Mucosa of gallbladder (tissue), 1 donor: ENCODE measurements at places on chromosomes 2 and 18.

DNA sequence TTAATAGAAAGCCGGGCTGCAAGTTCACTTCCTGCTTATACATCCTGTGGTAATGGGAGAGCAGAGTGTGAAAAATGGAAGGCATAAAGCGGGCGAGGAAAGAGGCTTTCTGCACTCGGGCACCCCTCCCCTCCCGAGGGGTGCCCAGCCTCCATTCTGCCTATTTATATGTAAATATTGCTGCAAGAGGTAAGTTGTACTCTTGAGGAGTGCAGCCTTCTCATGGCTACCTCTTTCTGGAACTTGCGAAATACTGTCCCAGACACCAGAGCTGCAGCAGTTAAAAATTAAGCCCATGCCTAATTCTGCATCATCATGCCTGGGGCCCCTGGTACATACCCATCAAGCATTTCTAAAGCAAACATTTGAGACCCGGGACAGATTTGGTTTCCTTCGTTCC is 156.0 kb downstream of the GBX2 start:
- no peak for DNase-seq

GRCh38 chr2:37211212-37211611 is 14.9 kb downstream of the CEBPZOS start:
- no peak for DNase-seq

- DNase-seq: no peak
Measured at GRCh38 chr2:54903736-54904554, 146.3 kb downstream of the RTN4 start.

DNA sequence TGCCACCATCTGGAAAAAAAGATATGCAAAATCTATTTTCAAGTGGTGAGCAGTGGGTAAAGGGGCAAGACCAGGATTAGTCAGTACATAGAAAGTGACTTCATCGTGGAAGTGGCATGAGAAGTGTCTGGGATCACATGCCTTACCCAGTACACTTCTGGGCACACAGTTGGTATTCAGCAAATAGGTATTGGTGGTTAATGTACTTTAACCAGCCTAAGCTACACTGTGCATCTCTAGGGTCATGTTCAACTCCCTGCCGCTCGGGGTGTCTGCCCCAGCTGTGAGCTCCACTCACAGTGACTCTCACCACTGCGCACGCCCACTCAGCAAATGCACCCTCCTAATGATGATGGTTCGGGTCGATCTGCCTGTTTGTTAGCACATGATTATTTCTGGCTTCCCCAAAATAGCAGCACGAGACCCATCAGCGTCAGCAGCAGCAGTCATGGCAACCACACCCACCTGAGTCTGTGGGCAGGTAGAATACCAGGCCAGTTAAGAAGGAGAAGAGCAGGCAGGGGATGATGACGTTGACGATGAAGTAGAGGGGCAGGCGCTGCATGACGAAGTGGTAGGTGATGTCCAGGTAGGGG is 11.1 kb downstream of the CHRNA1 start:
- DNase-seq: no peak

GRCh38 chr2:191571163-191571769 is 106.7 kb upstream of the NABP1 start:
- no peak for DNase-seq

- no peak for DNase-seq
Measured at GRCh38 chr2:99636144-99637034, 146.6 kb upstream of the REV1 start.

DNA sequence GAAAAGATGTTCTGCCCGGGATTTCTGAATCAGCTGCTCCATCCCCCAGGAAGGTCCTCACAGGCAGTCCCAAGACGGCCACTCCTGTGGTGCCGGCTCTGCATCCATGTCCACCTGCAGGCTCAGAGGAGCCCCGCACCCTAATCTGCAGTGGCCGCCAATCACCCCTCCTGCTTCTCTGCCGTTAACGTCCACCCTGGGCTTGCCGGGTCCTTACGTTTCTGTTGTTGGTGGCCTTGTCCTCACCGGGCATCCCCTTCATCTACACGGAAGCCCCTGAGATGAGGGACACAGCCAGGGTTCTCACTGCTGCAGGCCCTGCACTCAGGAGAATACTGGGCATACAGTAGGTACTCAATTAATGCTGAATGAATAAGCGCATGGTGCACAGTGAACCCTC is 131.5 kb upstream of the SNTG2 start:
- no peak for DNase-seq

DNA sequence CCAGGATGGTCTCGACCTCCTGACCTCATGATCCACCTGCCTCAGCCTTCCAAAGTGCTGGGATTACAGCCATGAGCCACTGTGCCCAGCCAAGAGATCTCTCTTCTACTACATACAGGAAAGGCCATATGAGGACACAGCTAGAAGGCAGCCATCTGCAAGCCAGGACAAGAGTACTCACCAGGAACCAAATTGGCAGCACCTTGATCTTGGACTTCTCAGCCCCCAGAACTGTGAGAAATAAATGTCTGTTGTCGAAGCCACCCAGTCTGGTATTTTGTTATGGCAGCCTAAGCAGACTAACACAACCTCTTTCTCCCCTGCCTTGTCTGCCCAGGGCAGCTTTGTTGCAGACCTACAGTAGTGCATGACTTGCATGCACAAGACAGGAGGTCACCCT is 211.3 kb upstream of the HAAO start:
- no peak for DNase-seq

DNA sequence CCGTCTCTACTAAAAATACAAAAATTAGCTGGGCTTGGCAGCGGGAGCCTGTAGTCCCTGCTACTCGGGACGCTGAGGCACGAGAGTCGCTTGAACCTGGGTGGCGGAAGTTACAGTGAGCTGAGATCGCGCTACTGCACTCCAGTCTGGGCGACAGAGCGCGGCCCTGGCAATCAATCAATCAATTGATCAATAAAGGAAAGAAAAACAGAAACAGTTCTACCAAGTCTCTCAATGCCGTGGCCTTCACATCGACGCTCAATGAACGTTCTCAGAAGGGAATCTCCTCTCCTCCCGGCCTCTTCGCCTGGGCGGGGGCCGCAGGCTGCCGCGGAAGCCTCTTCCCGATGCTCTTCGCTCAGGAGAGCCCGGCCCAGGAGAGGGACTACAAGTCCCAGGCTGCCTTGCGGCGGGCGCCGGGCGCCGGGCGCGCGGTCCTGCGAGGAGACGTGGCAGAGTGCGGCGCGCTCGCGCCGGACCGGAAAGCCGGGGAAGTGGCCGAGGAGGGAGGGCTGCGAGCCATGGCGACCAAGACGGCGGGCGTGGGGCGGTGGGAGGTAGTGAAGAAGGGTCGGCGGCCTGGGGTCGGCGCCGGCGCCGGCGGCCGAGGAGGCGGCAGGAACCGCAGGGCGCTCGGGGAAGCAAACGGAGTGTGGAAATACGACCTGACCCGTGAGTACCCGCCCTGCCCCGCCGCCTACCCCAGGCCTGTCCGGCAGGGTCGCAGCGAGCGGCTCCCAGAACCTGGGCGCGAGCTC is at the start of gene TMEM214:
Gene TMEM214, plus strand, starts transcription at position 471 of the 758 bp plus-strand sequence. Its CDS starts 51 bp downstream, at position 522.
- DNase-seq: peak; percentile 89

DNA sequence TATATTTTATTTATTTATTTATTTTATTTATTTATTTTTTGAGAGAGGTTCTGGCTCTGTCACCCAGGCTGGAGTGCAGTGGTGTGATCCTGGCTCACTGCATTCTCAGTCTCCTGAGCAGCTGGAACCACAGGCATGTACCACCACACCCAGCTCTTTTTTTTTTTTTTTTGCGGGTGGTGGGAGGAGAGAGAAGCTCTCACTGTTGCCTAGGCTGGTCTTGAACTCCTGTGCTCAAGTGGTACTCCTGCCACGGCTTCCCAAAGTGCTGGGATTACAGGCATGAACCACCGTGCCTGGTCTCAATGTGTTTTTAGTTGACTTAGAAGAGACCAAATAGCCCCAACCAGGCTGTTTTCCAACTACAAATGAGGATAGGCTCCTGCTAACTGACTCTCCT is 80.7 kb downstream of the PDCL3 start:
- DNase-seq: no peak

- DNase-seq: no peak
Measured at GRCh38 chr2:42368817-42369531, 8.0 kb upstream of the COX7A2L start.

- DNase-seq: no peak
Measured at GRCh38 chr2:238894226-238894949, 46.5 kb downstream of the TWIST2 start.

DNA sequence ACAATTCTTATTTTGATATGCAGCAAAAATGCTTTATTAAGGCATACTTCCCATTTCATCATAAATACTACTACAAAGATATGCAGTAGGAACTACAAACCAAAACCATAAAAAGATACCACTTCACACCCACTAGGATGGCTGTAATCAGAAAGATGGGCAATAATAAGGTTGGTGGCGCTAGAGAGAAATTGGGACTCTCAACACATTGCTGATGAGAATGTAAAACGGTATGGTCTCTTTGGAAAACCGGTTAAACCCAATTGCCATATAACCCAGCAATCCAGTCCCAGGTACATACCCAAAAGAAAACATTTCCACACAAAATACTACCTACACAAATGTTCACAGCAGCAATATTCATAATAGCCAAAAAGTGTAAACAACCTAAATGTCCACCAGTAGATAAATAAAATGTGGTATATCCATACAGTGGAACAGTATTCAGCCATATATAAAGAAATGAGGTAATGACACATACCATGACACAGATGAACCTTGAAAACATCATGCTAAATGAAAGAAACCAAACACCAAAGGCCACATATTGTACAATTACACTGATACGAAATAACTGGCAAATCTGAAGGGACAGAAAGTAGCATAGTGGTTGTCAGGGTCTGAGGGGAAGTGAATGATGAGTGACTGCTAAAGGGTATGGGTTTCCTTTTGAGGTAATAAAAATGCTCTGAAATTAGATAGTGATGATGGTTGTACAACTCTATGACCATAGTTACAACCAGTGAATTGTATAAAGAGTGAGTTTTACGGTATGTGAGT is 12.7 kb downstream of the SP3 start:
- DNase-seq: no peak

GRCh38 chr2:191538334-191538903 is 139.5 kb upstream of the NABP1 start:
- DNase-seq: no peak

GRCh38 chr2:60853531-60853930 is 27.8 kb upstream of the REL start:
- DNase-seq: no peak

- no peak for DNase-seq
Measured at GRCh38 chr18:29436459-29436858, 1259.5 kb upstream of the CDH2 start.

GRCh38 chr2:8009010-8009597 is 672.8 kb upstream of the ID2 start:
- DNase-seq: no peak

DNA sequence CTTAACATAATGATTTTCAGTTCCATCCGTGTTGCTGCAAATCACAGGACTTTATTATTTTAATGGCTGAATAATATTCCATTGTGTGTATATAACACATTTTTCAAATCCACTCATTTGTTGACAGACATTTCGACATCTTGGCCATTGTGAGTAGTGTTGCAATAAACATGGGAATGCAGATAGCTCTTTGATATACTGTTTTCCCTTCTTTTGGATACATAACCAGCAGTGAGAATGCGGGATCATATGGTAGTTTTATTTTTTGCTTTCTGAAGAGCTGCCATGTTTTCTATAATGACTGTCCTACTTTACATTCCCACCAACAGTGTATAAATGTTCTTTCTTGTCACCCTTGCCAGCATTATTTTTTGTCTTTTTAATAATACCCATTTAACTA is 420.3 kb upstream of the CHAC2 start:
- DNase-seq: no peak

- no peak for DNase-seq
Measured at GRCh38 chr18:36212301-36213171, 25.2 kb downstream of the MOCOS start.

DNA sequence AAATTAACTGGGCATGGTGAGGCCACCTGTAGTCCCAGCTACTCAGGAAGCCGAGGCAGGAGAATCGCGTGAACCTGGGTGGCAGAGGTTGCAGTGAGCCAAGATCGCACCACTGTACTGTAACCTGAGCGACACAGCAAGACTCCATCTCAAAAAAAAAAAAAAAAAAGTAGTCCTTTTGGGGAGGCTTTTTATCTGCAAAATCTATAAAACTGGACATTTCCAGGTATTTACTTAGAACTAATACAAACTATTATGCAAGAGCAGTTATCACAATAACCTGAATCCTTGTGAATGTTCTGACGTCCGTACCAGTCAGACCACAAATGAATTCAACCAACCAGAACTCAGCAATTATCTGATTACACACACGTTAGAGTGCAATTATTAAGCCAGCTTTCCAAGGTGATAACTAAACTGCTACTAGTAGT is 8.8 kb upstream of the RAPH1 start:
- no peak for DNase-seq

GRCh38 chr18:65755616-65756015 is 4.8 kb downstream of the CDH7 start:
- no peak for DNase-seq

- DNase-seq: peak; percentile 77
Measured at GRCh38 chr2:236988690-236989624, 96.7 kb upstream of the COPS8 start.

GRCh38 chr2:156999661-157000060 is 257.8 kb upstream of the GALNT5 start:
- no peak for DNase-seq

DNA sequence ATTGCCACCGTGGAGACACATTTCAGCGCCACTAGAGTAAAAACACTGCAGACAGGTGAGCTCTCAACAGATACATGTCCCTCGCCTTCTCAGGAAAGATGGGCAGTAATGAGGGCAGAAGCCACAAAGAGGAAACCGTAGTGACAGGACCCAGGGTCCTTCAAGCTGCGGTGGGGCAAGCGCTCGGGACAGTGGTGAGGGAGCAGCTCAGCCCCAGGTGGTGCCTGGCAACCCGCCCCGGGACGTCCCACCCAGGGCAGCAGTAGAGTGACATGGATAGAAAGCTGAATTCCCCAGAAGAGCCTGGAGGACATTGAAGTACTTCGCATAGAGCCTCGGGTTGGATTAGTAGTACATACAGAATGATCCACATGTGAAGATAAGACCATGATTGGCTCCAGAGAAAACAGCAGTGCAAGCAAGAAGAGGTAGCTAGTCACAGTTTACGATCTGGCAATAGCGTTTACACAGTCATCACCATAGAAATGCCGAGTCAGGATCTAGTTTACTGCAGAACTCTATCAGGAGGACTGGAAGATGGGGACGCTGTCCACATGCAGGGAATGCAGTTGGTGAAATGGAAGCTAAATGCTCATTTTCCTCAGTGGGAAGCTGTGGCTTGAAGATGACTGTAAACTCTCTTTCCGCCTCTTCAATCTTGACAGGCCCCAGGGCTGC is 37.4 kb upstream of the ALPP start:
- no peak for DNase-seq

- DNase-seq: no peak
Measured at GRCh38 chr2:121583555-121583954, 52.9 kb downstream of the RNU4ATAC start.

DNA sequence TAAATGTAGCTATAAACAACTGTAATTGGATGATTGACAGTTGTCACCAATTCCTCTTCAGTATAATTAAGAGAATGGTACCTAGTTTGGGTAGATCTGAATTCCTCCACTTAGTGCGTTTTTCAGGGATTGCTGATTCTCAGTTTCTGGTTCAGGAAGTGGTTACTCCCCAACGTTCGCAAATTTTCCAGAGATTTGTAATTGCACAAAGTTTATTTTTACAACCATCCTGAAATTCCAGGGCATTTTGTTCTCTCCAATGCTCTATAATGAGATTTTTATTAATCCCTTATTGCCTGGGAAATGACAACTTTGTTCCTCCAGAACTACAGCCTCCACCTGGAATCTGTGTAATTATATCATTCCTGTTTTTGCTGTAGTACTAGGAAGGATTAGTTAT is 710.6 kb upstream of the ZEB2 start:
- no peak for DNase-seq
